Hypothalamus (tissue), 51 donors: ENCODE measurements at places on chromosomes 13 and 19.
A peak's percentile ranks its signal among the peaks of the same experiment; 100 is the strongest.

GRCh38 chr13:98398581-98398980, 178.3 kb downstream of the STK24 start:
- no peak for DNase-seq

- no peak for DNase-seq
Observed at GRCh38 chr13:40376867-40377535, 289.4 kb downstream of the FOXO1 start.

DNA sequence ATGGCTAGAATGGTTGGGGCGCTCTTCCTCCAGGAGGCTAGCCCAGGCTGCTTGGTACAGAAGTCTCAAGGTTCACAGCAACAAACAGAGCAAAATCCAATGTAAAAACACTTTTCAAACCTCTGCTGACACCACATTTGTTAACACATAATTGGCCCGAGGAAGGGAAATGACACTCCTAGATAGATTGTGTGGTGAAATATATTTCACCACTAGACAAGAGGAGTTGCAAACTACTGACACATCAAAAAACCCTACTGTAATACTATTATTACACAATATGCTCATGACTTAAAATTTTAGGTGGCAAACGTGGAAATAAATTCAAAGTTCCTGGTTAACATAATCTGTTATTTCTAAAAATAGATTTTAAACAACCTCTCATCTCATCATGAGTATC, 643.6 kb downstream of the PCDH9 start:
- DNase-seq = no peak

GRCh38 chr19:38861368-38861767, 11.6 kb upstream of the HNRNPL start:
- no peak for DNase-seq

DNA sequence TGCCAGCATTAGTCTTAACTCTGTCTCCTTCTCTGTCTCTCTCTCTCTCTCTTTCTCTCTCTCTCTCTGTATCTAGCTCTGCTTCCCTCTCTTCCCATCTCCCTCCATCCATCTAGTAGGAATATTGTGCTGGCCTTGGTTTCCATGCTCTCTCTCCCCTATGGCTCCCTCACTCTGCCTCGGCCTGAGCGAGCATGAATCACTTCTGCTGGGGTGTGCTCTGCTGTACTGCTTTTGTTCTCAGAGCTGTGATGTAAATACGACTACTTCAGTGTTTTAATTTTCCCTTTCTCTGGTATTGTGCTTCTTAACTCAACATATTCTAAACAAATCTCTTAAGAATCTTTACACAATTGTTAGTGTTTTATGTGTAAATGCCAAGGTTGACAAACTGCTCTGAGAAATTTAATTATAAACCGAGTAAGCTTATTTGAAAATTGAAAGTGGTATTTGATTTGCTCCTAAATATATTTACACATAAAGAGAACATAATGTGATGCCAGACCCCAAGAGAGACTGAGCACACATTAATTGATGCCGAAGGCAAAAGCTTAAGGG, 211.5 kb upstream of the KL start:
- DNase-seq = no peak

DNA sequence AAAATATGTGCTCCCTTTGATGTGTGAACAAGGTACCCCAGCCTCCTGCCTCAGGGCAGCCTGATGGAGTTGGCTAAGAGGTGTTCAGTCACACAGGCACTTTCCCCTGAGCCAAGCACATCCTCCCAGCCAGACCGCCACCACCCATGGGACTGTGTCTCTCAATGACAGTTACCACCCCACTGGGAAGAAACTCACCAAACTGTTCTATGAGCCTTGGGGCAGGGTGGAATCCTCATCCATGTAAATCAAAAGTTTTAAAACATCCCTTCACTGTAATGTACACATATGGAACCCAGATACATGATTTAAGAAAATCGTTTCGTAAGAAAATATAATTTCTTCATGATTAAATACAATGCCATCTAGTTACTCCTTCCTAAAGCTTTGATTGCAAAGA, 138.4 kb upstream of the LSM14A start:
- no peak for DNase-seq

- DNase-seq = no peak
Observed at GRCh38 chr19:54959840-54960239, 6.3 kb upstream of the NLRP2 start.

DNA sequence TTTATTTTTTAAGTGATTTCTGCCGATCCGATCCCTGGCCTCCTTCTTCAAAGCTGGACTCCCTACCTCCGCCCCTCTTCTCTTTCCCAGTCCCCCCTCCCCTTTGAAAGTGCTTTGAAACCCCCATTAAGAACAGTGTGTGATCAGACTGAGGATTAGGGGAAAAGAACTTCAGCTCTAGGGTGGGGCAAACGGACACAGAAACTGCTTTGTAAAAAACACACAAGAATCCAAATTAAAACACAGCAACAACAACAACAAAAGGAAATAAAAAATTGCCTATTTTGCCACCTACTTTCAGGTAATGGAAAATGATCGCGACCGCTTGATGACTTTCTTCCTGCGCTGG, 1.4 kb downstream of the SPRY2 start:
- DNase-seq = no peak

DNA sequence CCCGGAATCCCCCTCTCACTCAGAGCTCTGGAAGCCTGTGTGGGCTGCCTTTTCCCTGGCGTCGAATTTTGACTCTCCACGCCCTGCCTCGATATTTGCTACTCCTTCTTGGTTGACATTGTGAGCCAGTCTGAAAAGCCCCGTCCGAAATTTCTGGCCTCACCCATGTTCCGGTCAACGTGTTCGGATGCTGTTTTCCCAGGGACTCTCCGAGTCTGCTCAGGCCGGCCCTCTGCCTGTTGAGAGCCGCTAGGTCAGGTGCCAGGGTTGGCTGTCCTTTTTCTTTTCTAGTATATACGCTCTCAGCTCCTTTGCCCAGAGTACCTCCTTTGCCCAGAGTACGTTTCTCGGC, 6.8 kb upstream of the DGKH start:
- peak; percentile 15 for DNase-seq

DNA sequence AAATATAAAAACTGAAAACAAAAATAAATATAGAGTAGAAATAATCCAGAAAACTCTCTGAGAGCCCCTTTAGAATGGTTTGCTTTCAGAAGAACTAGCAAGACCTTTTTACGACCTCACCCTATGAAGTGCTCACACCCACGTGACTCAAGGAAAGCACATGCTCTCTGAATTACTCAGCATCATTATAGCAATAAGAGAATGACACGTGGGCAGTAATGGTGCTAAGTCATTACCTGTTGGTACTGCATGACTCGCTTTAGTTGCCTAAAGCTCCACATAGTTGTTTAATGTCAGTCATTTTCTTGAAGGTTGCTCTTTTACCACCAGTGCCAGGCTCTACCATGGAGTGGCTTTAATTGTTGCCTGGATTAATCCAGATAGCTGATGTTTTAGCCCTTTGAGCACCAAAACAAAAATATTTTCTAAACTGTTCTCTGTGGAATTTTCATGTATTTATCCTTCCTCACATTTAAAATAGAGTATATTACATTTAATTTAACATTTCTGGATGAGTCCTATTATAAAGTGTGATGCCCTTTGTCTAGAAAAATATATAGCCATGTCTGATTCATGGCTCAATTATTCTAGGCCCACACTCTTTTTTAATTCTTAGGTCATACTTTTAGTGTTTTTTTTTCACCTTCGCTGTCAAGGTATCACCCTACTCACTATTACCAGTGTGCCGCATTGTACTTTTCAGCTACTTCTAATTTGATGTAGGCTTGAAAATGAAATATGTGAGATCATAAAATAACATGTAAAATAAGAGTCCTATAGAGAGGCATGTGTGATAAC, 56.8 kb downstream of the THSD1 start:
- no peak for DNase-seq

GRCh38 chr13:48776401-48776800, 122.7 kb downstream of the CYSLTR2 start:
- no peak for DNase-seq

DNA sequence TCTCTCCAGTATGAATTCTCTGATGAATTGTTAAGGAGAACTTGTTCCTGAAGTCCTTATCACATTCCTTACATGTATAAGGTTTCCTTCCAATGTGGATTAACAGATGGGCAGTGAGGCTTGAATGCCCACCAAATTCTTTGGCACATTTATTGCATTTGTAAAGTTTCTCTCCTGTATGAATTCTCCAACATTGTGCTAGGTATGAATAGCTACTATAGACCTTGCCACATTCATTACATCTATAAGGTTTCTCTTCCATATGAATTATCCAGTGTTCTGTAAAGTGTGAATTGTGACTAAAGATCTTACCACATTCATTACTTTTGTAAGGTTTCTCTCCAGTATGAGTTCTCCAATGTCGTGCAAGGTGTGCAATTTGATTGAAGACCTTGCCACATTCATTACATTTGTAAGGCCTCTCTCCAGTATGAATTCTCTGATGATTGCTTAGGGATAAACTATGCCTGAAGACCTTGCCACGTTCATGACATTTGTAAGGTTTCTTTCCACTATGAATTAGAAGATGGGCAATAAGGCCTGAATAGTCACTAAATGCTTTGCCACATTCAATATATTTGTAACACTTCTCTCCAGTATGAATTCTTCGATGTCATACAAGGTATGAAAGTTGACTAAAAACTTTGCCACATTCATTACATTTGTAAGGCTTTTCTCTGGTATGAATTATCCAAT, 20.4 kb downstream of the ZNF578 start:
- no peak for DNase-seq

DNA sequence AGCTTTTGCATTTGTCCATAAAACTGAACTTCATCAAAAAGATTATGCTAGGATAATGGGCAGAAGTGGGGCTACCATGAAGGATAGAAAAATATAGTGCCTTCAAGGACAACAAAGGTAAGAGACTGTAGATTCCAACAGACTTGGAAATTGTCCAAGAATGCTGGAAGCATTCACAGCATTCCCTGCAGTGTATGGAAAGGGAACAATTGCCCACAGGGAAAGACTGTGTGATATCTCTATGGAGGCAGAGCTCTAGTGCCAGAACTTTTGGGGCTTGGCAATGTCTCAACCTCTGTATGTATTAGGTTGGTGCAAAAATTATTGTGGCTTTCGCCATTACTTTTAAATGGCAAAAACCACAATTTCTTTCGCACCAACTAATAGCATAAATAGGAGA, 1598.8 kb upstream of the MIR17HG start:
- DNase-seq = no peak

DNA sequence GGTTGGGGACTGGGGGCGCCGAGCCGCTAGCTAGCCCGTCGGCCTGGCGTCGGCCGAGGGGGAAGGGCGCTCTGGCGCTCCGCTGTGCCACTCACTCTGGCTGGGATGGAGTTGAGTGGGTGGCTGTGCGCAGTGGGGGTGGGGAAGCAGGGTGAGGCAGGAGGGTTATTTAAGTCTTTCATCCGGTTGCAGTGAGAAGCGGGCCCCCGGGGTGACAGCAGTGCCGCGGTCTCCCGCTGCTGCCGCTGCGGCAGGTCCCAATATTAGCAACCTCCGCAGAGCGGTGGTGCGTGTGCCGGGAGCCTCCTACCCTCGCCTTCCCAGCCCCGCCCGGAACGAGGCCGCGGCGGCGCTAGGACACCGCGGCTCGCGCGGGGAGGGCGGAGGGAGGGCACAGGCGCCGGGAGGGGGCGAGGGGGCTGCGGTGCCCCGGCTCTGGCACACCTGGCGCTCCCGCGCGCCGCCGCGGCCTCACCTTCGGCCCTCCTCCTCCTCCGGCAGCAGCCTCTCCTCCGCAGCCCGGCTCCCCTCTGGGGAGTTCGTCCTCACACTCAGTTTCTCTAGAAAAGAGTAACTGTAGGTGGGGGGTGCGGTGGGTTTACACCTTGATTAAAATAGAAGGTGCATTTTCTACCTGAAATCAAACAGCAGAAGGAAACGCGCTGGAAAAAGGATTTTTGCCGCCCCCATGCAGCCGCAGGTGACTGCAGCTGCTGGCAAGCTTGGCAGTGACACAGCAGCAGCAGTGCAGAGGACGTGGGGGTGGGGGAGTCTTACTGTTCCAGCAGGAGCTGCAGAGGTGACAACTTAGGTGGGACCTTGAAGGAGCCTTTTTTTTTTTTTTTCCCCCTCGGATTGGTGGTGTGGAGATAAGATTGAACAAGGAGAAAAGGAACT, 4.5 kb downstream of the FGF9 start:
- peak; percentile 45 for DNase-seq

- no peak for DNase-seq
Observed at GRCh38 chr19:8391198-8392016, 1.2 kb downstream of the RAB11B start.

DNA sequence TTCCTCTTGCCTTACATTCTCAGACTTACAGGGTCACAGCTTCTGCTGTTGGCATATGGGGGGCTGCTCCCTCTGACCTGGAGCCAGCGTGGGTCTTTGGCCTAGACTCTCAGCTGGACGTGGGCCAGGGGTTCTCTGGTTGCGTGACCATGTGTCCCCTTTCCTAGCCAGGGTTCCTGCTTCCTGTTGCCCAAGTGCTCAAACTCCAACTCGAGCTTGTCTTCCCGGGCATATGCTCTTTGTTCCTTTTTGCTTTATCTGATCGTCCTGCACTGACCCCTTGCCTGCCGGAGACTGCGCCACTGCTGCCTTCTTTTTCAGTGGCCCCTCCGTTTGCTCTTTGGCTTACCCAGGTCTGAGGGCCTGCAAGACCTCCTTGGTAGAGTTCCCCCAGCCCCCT, 25.3 kb upstream of the GPR183 start:
- no peak for DNase-seq

GRCh38 chr13:48535766-48536165, 2.9 kb upstream of the RCBTB2 start:
- DNase-seq = no peak

DNA sequence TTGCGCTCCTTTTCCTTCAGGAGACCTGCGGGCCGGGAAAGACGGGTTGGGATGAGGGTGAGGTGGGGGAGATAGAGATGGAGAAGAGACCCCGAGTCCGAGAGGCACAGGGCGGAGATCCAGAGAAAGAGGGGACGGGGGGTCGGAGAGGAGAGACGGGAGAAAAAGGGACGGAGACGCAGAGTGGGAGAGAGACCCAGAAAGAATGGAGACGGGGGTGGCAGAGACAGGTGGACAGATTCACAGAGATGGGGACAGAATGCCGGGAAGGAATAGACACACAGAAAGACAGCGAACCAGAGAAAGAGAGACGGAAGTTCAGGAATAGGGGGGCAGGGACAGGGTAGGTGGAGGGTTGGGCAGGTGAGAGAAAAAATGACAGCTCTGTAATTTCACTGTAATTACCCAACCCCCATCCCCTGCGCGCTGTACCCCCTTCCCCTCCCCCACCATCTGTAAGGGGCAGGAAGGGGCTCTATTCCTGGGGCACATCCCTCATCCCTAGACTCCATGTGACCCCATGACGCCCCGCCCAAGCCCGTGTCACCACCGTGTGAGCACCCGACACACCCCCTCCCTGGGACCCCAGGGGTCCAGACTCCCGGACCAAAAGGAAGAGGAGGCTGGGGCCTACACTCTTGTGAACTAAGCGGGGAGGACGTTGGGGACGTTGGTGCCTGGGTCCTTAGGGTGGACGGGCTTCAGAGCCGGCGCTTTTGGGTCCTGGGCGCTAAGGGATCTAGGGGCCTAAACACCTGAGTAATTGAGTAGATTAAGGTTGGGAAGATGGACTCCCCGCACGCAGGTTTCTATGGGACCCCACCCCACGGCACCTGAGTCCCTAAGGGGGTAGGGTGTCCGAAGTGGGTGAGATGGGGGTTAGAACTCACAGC, 967 bp downstream of the DBP start:
- no peak for DNase-seq

- DNase-seq = no peak
Observed at GRCh38 chr19:54456423-54457373, 6.9 kb downstream of the LENG9 start.
